Left colon (tissue), 2 donors: ENCODE measurements at places on chromosomes 2 and 18. TPM values are rescaled to one million over a fixed set of nuclear protein-coding genes. Genes with fewer than 3 reads are reported as not detected.

GRCh38 chr18:25817546-25818237 lies 272.7 kb downstream of the SS18 start:
- no peak for DNase-seq

DNA sequence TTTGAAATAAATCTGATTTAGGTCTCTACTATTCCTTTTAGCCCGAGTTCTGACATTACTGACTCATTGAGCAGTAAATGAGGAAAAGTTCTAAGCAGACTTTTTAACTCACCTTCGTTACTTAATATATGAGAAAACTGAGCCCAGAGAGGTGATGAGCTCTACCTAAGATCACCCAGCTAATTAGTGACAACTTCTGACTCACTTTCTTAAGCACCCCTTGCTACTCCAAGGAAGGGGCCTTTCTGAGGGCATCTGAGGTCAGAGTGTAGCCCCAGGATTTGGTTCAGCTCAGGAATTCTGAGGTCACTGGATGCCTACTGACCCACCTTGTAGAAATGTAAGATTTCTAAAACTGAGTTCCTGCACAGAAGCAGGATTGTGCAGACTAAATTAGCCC lies 102.2 kb upstream of the FZD5 start:
- no peak for DNase-seq

DNA sequence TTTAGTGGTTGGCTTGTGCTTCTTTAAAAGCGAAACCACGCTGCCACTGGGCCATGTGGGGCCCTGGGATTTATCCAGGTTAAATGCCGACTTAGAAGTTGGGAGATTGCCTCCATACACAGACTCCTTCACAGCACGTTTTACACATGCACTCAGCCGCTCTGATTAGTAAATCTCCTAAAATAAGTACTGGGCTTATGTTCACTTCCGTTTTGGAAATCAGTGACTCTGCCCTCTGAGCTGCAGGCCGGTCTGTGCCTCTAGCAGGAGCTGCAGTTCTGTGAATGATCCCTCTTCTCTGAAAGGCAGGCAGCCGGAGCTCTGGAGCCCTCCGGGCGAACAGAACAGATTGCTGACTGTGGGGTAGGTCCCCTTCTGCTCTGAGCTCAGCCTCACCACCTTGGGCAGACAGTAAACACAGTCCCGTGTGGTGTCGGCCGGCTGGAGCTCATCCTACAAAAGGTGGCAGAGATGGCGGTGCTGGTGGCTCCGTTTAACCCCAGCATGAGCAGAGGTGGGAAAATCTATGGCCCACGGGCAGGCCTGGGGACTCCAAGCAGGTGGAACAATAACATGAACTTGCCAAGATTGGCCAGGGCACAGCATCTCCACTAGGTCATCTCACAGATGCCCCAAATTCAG lies 9.8 kb upstream of the RAB17 start:
- no peak for DNase-seq

- DNase-seq: no peak
Measured at GRCh38 chr2:175275539-175275938, 94.0 kb upstream of the ATP5MC3 start.

The LIPG gene
- 14.2 TPM for total RNA-seq

DNA sequence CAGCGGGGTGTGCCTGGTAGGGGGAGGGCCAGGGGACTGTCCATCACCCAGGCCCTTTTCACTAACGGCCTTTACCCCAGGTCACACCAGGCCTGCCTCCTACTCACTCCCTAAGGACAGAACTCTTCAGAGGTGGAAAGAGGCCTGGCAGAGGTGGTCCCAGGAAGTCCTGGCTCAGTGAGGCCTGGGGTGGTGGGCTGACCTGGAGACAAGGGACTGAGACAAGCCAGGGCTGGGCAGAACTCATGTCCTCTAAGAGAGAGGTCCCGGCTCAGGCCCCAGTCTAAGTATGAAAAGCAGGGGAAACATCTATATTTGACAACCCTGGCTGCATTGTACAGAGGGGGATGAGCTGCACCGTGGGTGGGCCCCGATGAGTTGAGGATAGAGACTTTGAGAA lies 65.9 kb upstream of the TEX51 start:
- DNase-seq: no peak

GRCh38 chr2:10317646-10318045 lies 14.9 kb downstream of the HPCAL1 start:
- DNase-seq: no peak

- peak; percentile 65 for DNase-seq
Measured at GRCh38 chr2:94986392-94986963, 39.0 kb upstream of the MAL start.

The IER3IP1 gene
- 11.0 TPM for total RNA-seq

The KLHL30 gene
- total RNA-seq: 0.18 TPM

DNA sequence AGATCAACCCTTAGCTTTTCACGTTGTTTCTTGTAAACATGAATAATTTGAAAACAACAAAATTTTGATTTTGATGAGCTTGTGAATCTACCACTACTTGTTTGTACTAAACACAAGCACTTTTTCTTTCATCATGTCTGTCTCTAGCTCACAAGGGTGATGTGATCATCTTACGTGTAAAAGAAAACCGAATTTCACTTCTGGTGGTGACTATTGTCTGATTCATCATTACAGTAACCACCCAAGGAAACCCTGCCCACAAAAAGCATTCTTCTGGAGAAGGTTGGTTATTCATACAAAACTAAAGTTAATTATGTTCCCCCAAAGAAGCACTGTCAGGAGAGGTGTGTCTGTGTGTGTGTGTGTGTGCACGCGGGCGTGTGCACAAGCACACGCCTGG lies 285.4 kb downstream of the ZNF516 start:
- DNase-seq: no peak
